Stimulated activated CD4-positive, alpha-beta T cell treated with anti-CD3 and anti-CD28 coated beads, TNF-alpha, amount 100 ng/mL, for 24 hours (primary cell): ENCODE measurements at places on chromosomes 13 and 19.

DNA sequence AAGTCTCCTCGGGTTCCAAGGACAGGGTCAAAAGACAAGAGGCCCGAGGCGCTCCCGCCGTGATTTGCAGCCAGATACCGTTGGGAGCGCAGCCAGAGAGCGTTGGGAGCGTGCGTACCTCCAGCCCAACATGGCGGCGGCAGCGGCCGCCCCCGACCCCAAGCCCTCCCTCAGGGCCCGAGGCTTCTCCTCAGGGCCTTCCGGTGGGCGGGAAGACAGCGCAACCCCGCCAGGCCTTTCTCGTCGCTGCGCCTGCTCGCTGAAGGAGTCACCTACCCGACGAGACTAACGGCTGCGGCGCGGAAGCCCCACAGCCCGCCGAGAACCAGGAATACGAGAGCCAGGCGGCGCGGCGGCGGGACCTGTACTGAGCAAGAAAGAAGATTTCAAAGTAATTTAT lies 3.2 kb upstream of the ZNF850 start:
- no peak for DNase-seq

DNA sequence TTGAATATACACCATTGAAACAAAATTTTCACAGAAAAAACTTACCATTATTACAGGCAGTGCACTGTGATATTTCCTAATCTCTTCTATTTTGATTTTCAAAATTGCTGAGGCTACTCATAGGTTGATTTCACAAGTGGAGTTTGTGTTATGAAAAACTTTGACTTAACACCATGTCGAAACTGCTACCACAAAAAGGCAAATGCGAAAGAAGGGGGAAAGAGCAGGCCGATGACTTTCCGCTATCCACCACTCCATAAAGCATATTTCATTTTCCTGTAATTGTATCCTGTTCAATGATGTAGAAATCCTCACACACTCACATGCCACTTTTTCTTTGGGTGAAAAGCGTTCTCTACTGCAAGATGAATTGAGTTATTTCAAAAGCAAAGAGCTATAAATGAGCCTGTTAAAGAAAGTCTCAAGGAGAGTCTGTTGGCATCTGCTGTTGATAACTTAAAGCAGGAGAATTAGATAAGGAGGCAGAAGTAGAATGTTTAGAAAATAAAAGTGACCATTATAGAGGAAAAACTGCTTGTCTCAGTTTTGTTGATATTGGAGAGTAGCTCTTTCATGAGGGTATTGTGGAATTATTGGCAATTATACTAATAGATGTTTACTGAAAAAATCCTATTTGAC lies 18.8 kb downstream of the KL start:
- DNase-seq: no peak

GRCh38 chr13:31053091-31053490 lies 108.6 kb downstream of the HSPH1 start:
- no peak for DNase-seq

DNA sequence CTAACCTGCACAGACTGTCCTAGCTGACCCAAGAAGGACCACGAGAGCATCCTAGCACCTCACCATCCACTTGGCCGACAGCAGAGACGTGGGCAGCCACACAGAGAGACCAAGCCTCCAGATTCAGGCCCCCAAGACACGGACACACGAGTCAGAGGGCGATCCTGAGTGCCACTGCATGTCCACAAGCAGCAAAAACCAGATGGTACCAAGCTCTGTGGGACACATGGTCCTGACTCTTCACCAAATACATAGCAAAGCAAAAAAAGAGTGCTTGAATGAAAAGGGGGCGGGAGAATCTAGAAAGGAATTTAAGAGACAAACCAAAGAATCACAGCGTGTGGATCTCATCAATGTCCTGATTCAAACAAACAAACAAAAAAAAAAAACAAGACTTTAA lies 45.2 kb downstream of the MLLT1 start:
- no peak for DNase-seq

DNA sequence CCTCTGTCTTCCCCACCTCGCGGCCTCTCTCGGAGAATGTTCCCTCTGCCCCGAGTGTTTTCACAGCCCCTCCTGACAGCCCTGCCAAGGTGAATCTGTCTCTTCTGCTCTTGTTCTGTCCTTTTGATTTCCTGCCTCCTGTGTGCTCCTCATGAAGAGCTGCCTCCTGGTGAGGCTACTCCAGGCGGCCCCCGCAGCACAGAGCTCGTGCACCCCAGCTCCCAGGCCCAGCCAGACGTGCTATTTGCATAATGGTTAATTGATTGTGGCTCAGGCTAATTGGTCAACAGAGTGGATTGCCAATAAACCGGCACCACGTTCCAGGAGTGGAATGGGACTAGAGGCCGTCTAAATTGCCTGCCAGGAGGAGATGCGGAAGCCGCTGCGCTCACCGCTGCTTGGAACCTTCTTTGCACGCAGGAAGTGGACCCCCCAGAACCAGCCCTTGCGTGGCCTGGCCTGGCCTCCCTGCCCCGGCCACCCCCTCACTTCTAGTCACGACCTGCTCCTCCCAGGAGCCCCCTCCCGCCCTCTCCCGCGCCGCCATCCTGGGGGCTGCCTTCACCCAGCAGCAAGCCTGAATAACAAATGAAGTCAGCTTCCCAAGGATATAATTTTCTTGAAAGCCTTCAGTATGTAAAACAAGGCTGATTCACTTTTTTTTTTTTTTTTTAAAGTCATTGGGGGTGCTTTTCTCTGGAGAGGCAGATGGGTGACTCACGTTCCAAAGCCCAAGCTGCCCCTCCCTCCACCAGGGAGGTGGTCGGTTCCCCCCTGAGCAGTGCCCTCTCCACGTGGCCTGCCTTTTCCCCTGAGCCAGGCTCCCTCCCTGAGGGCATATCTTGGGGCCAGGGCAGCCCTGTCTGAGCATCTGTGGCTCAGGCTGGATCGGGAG lies 144.0 kb downstream of the KDM4B start:
- no peak for DNase-seq

DNA sequence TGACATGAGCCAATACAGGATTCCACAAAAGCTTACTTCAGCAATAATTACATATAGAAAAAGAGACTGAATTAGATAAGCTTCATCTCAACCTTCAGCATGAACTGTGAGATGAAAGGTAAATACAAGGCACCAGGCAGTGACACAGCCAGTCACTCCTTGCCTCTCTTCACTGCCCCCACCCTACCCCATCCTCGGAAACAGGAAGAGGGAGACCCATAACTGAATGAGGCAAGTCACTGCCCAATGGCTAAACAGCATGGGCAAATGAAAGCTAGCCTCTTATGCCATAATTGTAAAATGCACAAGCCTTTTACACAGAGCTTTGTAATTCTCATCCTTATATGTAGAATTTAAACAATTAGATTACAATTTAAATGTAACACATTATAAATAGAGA lies 1.7 kb downstream of the ZNF160 start:
- no peak for DNase-seq

DNA sequence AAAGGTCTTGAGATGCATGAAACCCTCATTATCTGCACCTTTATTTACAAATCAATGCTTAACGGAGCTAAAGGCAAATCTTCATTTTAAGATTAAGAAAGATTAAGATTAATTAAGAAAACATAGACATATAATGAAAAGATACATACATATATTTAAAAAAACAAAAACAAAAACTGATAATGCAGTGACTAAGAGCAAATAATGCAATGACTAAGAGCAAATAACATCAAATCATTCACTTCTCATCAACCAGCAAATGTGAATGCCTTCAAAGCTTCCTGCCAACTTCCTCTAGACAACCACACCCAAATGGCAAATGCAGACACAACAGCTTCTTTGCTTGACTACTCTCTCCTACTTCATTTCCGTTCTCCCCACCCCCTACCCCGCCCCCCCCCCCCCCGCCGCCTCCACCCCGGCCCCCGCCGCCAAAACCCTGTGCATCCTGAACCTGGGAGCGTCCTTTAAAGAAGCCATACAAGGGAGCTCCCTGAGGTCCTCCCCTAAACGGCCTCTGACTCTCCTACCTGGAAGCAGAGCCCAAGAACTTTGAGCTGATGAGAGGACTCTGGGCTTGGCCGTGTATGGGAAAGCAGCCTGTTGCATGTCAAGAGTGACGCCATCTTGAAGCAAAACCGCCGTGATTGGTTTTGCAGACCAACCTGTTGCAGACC lies 24.5 kb downstream of the TEX101 start:
- no peak for DNase-seq

- DNase-seq: no peak
Observed at GRCh38 chr13:95470574-95471366, 81.8 kb upstream of the CLDN10 start.

GRCh38 chr13:112842343-112842856 lies 126.6 kb upstream of the MCF2L start:
- DNase-seq: no peak

DNA sequence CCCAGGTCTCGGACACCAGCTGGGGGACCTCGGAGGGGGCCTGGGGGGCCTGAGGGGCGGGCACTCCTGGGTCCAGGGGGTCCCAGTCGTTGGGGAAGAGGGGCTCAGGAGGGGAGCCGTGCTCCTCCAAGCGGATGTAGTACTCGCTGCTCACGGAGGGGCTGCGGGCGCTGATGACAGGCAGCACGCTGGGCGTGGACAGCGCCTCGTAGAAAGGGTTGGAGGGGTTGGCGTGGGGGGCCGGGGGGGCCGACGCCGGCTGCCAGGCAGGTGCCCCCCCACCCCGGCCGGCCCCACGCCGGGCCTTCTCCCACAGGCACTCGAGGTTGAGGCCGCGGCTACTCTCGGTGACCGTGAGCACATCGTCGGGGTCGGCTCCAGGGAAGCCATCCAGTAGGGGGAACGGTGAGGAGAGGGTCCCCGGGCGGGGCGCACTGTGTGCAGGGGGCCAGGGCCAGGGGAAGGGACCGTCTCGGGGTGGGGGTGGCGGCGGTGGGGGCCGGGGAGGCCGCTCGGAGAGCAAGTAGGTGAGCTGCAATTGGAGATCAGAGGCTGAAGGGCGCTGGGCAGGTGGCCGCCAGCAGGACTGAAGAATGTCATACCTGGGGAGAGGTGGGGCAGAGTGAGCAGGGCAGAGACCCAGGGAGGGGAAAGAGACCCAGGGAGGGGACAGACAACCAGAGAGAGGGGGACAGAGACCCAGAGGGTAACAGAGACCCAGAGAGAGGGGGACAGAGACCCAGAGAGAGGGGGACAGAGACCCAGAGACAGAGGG lies 12.1 kb downstream of the LMTK3 start:
- no peak for DNase-seq

DNA sequence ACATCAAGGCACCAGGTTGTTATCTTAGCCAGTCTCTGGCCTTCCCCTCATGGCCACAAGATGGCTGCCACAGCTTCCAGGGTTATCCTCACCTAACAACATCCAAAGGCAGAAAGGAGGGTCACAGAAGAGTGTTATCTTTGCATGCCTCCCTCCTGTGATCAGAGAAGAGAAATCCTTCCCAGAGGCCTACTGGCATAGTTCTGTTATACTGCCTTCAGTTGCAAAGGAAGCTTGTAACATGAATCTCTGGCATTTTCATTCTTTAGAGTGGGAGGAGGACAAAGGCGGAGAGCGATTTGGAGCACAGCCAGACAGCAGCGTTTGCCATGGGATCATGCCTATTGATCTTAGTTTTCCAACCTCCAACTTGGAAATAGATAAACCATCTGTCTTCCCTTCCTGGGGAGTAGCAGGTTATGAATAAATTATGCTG lies 135.7 kb downstream of the DNAJC15 start:
- DNase-seq: no peak

DNA sequence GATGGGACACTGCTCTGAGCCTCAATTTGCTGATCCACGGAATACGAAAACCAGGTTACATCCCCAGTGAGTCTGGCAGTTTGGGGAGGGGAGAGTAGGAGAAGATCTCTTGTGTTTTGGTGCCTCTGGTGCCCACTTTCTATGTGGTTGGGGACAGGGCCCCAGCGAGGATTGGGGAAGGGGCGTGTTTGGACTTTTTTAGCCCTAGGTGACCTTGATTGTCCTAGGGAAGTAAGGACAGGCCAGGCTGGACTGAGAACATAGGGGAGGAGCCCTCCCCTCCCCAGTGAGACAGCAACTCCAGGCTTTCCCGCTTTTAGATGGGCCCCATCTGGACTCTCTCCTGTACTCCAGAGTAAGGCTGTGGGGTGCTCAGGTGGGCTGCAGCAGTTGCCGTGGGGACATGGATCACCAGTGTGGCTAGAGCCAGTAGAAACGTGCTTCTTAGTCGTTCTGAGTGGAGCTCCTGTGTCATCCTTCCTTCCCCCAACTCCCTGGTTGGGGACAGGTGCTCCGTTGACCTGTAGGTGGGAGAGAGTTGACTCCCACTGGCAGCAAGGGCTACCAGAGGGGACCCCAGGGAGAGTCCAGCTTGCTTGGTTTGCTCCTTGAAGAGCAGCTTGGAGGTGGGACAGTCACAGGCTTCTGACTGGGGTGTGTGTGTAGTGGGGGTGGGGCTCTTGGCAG lies 4.3 kb downstream of the EGLN2 start:
- DNase-seq: no peak

- DNase-seq: no peak
Observed at GRCh38 chr13:42758515-42758914, 22.9 kb upstream of the FAM216B start.

- no peak for DNase-seq
Observed at GRCh38 chr19:45047188-45047797, 8.4 kb downstream of the CLASRP start.

GRCh38 chr19:51547397-51548212 lies 16.1 kb upstream of the SIGLEC6 start:
- no peak for DNase-seq

- no peak for DNase-seq
Observed at GRCh38 chr19:48558018-48558684, 6.2 kb downstream of the SULT2B1 start.

GRCh38 chr19:35351411-35352176 lies 3.9 kb downstream of the FFAR1 start:
- DNase-seq: no peak

GRCh38 chr13:47188802-47189201 lies 291.9 kb upstream of the HTR2A start:
- no peak for DNase-seq

DNA sequence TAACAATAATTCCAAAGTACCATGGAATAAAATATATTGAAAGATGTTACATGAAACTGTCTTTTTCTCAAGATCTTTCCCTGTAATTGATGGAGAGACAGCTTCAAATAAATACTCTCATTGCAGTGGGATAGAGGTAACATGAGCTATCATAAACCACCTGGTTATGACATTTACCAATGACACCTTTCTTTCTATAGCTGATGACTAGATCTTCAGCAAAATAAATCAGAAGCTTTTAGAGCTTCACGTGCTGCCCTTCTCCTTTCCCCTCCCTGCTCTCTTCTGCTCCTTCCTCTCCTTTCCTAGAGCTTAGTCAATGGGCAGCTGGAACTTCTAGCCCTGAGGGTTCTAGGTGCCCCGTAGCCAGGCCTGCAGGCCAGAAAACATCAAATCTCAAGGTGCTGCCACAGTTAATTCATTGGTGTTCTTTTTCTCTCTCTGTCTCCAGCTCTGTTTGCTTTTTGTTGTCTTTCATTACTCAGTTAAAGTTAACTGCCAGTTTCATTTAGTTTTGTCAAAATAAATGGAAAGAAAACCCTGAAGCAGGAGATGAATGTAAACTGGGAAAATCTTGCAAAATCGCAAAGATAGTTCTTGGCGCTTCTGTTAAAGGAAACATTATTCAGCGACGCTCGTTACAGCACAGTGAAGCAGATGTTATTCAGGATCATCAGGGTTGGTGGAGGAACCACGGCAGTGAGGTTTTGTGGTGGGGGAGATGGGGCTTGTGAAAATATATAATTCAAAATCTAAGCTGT lies 8.3 kb upstream of the METTL21C start:
- DNase-seq: no peak

- DNase-seq: no peak
Observed at GRCh38 chr13:37869506-37869755, 141 bp downstream of the TRPC4 start.
